Type B pancreatic cell (in vitro differentiated cells): ENCODE measurements at places on chromosomes 3 and 15.

- no peaks in the 10 kb centered on the region for H3K27me3 ChIP-seq
- H3K27ac ChIP-seq: no peak overlapping the region
- peaks cover 4% of the 10 kb centered on the region for H3K36me3 ChIP-seq
- H3K4me3 ChIP-seq: no peak overlapping the region
These were observed 41.6 kb downstream of the PIK3CA start for GRCh38 chr3:179189759-179190158.

- no peaks in the 10 kb centered on the region for H3K36me3 ChIP-seq
- no peak for DNase-seq
- no peaks in the 10 kb centered on the region for H3K27me3 ChIP-seq
- no peak overlapping the region for H3K27ac ChIP-seq
- no peak overlapping the region for H3K4me3 ChIP-seq
- H3K4me1 ChIP-seq: no peaks in the 10 kb centered on the region
These were observed 605.8 kb upstream of the DPPA4 start for GRCh38 chr3:109943181-109943580.

DNA sequence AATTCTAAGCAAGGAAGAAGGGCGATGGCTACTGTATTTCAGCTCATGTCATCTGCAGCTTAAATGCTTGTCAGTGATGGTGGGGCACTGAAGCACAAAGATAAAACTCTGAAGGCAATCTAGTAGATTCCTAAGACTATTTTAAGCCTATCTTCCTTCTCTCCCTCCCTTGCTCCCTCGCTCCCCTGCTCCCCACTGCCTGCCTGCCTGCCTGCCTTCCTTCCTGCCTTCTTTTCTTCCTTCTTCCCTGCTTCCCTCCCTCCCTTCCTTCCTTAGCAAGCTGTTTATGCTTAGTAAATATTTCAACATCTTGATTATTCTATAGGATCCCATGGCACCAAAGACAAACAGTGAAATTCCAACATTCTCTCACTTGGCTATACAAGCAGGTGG lies 99.6 kb downstream of the OXSM start:
- no peak overlapping the region for H3K4me3 ChIP-seq
- H3K36me3 ChIP-seq: no peaks in the 10 kb centered on the region
- DNase-seq: no peak
- no peak overlapping the region for H3K27ac ChIP-seq
- H3K27me3 ChIP-seq: no peaks in the 10 kb centered on the region

DNA sequence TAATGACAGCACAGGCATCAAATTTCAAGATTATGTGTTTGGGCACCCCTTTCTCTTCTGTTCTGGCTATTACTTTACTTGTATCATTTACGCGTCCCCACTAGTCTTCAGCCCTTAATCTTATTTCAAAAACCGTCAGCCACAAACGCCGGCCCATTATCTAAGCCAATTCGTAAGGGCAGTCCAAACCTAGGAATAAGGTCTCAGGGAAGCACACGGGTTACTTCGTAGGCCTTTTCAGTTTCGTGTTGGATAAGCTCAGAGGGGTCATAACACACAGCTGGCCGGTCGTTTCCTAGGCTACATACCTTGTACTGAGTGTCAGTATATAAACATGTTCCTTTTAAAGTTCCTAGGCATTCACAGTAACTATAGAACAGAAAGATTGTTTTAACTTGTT lies 5.1 kb upstream of the DNAAF4 start:
- no peak overlapping the region for H3K4me3 ChIP-seq
- H3K36me3 ChIP-seq: no peaks in the 10 kb centered on the region
- no peak overlapping the region for H3K27ac ChIP-seq

- H3K4me3 ChIP-seq: no peak overlapping the region
- H3K27ac ChIP-seq: no peak overlapping the region
- no peak for DNase-seq
- peaks cover 36% of the 10 kb centered on the region for H3K4me1 ChIP-seq
These were observed 120.7 kb downstream of the MBNL1 start for GRCh38 chr3:152389316-152389934.

GRCh38 chr3:114974387-114974786 lies 172.7 kb downstream of the ZBTB20 start:
- no peaks in the 10 kb centered on the region for H3K36me3 ChIP-seq
- no peaks in the 10 kb centered on the region for H3K4me1 ChIP-seq
- no peak for DNase-seq
- no peak overlapping the region for H3K27ac ChIP-seq

DNA sequence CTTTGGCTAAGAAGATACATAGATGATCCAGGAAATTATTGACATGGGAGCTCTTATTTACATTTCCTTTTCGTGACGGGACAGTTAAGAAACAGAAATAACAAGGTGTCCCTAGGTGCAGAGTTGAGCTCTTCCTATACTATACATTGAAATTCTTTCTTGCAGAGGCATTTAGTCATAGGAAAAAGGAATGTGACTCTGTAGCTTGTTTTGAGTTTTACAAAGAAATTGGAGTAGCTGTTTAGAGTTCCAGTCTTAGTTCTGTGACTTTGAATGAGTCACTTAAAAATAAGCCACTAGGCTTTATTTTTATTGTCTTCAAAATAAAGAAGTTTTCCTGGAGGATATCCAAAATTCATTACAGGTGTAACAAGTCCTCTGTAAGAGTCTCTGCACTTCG lies 723.5 kb upstream of the SGO1 start:
- no peak overlapping the region for H3K4me3 ChIP-seq
- H3K36me3 ChIP-seq: no peaks in the 10 kb centered on the region
- DNase-seq: no peak
- H3K27me3 ChIP-seq: no peaks in the 10 kb centered on the region
- no peaks in the 10 kb centered on the region for H3K4me1 ChIP-seq

- DNase-seq: no peak
- no peaks in the 10 kb centered on the region for H3K27me3 ChIP-seq
- H3K36me3 ChIP-seq: no peaks in the 10 kb centered on the region
- H3K27ac ChIP-seq: no peak overlapping the region
- no peak overlapping the region for H3K4me3 ChIP-seq
- H3K4me1 ChIP-seq: no peaks in the 10 kb centered on the region
These were observed 37.7 kb downstream of the MUC4 start for GRCh38 chr3:195773956-195774537.

DNA sequence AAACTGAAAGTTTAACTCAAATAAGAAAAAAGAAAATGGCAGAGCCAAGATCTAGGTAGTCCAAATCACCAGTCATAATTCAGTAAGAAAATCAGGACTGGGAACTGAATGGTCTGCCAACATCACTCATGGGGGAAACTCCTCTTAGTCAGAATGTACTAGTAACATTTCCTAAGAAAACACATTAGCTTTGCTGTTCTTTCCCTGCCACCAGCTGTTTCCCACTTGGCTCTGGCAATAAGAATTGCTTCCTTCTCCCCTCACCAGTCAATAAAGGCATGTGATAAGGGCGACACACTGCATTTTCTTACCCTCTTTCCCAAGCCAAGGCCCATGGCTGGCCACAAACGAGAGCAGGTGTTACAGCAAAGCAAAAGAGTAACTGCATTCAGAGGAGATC lies 46.1 kb downstream of the PIK3R4 start:
- H3K4me1 ChIP-seq: no peaks in the 10 kb centered on the region
- no peak overlapping the region for H3K4me3 ChIP-seq
- H3K27ac ChIP-seq: no peak overlapping the region

- H3K4me1 ChIP-seq: peaks cover 5% of the 10 kb centered on the region
- peaks cover 30% of the 10 kb centered on the region for H3K36me3 ChIP-seq
- H3K27ac ChIP-seq: no peak overlapping the region
These were observed 43.5 kb downstream of the ITGB5 start for GRCh38 chr3:124843506-124844177.

DNA sequence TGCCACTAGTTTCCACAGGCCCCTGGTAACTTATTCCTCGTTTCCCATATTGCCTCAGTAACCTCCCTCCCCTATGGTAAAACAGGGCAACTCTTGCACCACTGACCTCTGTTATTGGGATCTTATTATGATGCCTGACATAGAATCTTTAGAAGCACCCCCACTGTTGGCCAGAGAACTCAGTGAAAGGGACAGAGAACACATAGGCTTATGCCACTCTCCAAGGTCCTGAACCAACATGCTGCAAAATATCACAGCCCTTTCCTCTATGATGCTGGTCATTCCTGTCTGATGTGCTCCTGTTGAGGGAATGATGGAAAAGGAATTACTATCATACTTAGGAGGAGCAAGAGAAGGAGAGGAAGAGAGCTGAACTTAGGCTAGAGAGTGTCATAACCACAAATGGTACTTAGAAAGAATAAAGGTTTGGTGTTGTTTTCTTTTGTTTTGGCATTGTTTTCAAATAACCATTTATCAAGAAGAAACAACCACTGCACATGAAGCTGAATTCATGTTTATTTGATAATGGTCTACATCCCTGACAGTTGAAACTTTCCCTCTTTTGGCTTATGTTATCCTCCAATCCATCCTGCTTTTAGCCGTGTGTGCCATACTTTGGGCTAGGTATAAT lies 330.2 kb downstream of the EPHB1 start:
- H3K27ac ChIP-seq: no peak overlapping the region
- H3K4me1 ChIP-seq: no peaks in the 10 kb centered on the region
- H3K36me3 ChIP-seq: no peaks in the 10 kb centered on the region
- DNase-seq: no peak

GRCh38 chr3:37577697-37578096 lies 284.0 kb upstream of the CTDSPL start:
- H3K27ac ChIP-seq: no peak overlapping the region
- no peaks in the 10 kb centered on the region for H3K27me3 ChIP-seq
- peaks cover 28% of the 10 kb centered on the region for H3K36me3 ChIP-seq
- DNase-seq: no peak
- no peak overlapping the region for H3K4me3 ChIP-seq

DNA sequence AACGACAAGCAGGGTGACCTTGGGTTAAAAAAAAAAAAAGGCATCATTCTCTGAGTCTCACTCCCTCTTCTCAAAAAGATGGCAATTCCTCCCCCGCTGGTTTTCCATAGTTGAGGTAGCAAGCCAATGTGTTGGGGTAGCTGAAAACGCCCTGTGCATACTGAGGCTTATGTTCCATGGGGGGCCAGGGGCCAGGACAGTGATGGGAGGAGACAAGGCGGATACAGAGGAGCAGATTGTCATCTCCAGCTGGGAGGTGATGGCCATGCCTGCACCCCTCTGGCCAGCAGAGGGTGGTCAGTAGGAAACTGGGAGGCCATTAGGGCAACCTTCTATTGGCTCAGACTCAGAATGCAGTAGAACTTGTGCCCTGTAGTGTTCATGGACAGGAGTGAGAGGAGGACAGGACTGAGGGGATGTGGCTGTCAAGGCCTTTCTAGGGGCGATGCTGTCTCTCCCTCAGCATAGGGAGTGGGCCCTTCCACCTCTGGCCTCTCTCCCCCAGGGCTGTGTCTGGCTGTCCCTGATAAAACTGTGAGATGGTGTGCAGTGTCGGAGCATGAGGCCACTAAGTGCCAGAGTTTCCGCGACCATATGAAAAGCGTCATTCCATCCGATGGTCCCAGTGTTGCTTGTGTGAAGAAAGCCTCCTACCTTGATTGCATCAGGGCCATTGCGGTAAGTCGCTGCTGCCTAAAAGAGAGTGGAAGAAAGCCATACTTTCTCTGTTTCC lies 1.9 kb downstream of the TF start:
- H3K27me3 ChIP-seq: no peaks in the 10 kb centered on the region
- no peak overlapping the region for H3K27ac ChIP-seq
- peaks cover 4% of the 10 kb centered on the region for H3K4me1 ChIP-seq
- no peak overlapping the region for H3K4me3 ChIP-seq
- DNase-seq: no peak

DNA sequence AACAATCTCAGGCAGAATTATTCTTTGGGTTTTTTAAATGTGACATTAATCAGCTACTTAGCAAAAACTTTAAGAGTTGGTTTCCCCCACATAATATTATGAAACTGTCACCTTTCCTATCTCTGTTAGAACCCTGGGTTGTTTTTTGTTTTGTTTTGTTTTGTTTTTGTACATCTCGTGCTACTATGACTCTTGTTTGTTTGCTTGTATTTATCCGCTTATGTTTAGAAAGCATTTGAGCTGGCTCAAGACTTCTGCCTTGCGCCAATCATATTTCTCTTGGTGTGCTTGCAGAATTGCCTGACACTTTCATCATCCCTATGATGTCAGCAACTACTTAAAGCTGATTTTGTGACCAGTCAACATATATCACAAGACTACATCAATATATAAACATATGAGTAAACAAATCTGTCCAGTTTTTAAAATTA lies 116.9 kb downstream of the DCLK3 start:
- H3K27me3 ChIP-seq: peaks cover 20% of the 10 kb centered on the region
- no peak for DNase-seq
- no peaks in the 10 kb centered on the region for H3K4me1 ChIP-seq
- no peak overlapping the region for H3K27ac ChIP-seq

- no peaks in the 10 kb centered on the region for H3K27me3 ChIP-seq
- H3K4me1 ChIP-seq: peaks cover 9% of the 10 kb centered on the region
- H3K27ac ChIP-seq: no peak overlapping the region
- no peak for DNase-seq
These were observed 286.9 kb downstream of the NFKBIZ start for GRCh38 chr3:102136183-102136582.

- H3K36me3 ChIP-seq: no peaks in the 10 kb centered on the region
- H3K27ac ChIP-seq: no peak overlapping the region
- DNase-seq: no peak
- peaks cover 11% of the 10 kb centered on the region for H3K4me1 ChIP-seq
- H3K27me3 ChIP-seq: no peaks in the 10 kb centered on the region
These were observed 22.0 kb upstream of the FRMD4B start for GRCh38 chr3:69407908-69408307.
